Activated CD4-positive, alpha-beta T cell treated with anti-CD3 and anti-CD28 coated beads, Interleukin-2, amount 10 ng/mL, durations not matched to agents 24 days and 14 days (primary cell): ENCODE measurements at places on chromosomes 16 and 17. TPM values are rescaled to one million over a fixed set of nuclear protein-coding genes. Genes with fewer than 3 reads are reported as not detected.
A peak's percentile ranks its signal among the peaks of the same experiment; 100 is the strongest.

DNA sequence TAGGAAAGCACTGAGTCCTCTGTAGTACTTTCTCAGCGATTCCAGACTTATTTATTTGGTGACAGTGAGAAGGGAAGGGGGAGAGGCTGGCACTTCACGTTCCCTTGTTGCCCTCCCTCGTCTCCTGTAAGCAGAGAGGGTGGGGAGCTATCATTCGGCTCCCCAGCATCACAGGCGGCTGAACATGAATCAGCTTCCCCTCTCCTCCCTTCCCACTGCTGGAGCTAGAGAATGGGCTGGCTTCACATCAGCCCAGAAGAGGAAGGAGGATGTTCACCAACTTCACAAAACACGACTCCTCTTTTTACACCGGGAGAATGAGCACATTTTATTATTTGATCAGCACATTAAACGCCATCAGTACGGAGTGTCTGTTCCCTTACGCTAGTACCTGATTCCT lies 6.7 kb upstream of the CMIP start:
- DNase-seq, result no peak

DNA sequence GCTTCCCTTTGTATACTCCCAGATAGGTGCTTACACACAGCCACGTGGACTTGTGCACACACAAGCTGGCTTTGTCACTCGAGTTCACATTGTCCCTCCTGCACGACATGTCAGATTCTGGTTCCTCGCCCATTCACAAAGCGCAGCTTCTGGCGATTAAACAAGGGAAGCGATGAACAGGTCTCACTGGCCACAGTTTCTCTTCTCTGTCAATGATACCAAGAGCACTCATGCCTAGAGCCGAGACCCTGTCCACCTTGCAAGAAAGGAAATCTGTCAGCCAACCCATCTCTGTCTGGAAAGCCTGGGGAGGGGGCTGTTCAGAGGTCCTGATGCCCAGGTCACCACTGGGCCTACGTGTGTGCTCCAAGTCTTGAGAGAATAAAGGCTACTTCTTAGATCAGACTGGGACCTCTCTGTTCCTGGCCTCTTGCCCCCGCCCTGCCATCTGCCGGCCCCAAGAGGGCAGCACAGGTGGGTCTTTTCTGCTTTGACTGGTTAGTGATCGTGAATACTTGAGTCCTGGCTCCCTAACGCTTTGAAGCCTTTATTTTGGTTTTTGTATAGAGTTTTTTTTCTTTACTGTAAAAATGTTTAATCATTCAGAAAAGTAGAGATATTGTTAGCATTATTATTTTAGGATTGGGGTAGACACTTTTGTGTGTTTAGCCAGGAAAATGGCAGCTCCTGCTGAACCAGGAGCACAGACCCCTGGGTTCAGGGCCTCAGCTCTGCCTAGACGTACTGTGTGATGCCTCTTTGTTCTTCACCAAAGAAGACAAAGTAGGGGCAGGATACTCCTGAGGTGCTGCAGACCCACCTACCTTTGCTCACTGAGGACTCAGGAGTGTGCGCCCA lies 104.7 kb downstream of the MRM1 start:
- peak; percentile 86 for DNase-seq

Gene CUEDC1
- total RNA-seq, result 0.50 and 0.58 TPM in 2 replicates

DNA sequence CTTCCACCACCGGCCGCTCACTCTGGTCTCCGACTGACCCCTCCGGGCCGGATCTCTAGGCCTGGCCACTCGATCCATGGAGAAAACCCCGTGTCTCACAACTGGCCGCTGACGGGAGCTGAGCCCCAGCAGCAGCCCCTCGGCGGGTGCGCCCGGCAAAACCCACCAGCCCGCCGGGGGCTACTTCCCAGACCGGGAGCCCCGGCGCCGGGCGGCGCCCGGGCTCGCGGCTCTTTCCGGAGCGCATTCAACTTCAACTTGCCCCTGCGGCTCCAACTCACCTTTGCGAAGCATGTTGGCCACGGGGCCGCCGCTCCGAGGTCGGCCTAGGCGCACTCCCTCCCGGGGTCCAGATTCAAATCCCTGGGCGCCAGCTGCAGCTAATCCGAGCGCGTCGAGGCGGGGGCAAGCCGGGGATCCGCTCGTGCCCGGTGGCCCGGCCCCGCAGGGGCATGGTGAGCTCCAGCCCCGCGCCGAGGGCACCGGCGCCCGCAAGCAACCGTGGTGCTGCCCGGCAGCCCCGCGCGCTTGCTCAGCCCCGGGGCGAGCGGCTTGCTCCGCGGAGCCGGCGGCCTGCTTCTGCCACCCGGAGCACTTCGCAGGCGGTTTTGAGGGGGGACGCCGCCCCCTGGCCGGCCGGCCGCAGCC lies 438 bp downstream of the RTN4RL1 start:
- DNase-seq, result peak; percentile 68

DNA sequence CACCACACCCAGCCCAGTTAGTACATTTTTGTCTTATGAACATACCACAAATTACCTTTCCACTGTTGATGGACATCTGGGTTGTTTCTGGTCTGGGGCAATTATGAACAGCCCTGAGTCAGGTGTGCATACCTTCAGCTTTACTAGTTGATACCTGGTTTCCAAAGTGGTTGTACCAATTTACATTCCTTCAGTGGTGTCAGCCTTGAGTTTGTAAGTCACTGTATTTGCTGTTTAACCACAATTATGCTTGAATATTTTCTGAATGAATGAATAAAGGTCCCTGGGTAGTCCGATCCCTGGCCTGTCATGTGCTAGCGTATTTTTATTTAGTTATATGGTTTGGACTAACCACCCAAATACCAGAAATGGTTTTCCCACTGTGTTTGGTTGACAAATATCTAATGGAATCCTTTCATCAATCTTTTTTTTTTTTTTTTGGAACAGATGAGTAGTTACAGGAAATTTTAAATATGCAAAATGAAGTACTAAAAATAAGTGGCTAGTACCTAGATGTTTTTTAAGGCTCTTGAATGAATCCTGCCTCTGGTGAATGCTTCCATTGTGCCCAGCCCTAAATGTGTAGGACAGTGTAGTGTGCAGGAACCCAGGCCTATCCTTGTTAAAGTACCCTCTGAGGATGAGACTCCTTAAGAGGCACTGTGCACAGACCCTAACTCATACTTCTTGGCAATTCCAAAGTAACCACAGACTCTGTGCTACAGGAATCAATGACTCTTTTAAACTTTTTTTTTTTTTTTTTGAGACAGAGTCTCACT lies 3.7 kb downstream of the DUSP14 start:
- DNase-seq, result no peak

Gene C1QL1
- 0.21 and 0.42 TPM in 2 replicates for total RNA-seq

- peak; percentile 92 for DNase-seq
Observed at GRCh38 chr17:56592487-56593085, 913 bp upstream of the NOG start.
